ENCODE measurements at places on chromosomes 7 and 10.

DNA sequence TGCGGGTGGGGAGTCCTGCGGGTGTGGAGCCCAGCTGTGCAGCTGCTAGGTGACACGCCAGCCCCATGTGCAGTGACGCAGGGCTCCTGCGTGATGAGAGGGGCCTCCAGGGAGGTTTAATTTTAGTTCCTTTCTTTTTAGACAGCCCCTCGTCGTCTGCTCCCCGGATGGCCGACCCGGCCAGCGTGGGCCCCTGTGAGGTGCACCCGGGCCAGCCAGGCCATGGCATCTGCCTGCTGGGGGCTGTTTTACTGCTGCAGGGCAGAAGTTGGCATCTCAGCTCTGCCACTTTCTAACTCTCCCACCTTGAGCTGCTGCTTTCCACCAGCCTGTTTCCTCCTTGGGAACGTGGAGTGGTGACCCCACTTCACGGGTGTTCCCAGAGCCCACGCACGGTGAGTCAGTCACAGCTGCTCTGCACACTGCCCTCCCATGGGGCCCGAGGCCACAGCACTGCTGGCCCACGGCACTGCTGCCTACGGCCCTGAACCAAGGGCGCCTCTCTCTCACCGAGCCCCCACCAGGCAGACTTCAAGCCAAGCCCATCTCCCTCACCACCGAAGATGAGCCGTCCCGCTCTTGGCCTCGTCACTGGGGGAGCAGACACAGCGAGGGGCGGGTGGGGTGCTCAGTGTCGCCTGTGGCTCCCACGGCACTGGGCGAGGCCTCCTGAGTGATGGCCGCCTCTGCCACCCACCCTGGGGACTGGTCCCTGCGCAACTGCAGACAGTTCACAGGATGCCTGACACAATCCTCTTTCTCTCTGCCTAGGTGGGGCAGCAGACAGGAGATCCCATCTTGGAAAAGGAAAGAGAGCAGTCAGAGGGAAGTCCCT is 21.3 kb downstream of the CYP2W1 start:
- DNase-seq, result no peak

GRCh38 chr7:158394936-158395335 is 192.7 kb downstream of the PTPRN2 start:
- DNase-seq, result no peak

DNA sequence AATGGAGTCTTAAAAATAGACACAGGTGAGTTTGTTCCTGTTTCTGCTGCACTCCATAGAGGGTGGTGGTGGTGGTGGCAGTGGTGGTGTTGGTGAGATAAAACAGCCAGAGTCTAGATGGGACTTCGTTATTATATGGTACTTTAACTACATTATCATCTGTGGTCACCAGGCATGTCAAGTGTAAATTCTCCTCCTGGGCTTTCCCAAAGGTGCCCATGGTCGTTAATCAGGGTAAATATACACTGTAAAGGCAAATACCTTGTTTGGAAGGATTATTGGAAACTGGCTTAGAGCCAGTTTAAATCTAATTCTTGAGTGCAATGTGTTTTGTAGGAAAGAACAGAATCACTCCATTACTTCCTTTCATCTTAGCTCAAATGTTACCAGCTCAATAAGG is 21.5 kb upstream of the COMMD3 start:
- DNase-seq, result no peak

DNA sequence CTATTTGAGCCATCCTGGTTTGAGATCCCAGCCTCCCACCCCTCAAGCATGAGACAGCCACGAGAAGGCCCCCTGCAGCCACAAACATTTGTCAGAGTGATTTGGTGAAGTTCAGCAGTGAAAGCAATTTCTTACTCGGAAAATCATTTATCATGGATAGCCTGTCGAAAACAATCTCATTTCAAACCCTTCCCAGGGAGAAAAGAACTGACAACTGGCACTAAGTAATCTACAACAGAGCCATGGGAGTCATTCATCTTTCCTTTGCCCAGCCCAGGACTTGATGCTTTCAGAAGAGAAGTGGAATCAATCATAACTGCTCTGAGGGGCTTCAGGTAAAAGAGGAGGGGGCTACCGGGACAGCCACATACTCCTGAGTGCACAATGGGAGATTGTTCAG is 411.2 kb downstream of the KCNMA1 start:
- DNase-seq, result no peak

DNA sequence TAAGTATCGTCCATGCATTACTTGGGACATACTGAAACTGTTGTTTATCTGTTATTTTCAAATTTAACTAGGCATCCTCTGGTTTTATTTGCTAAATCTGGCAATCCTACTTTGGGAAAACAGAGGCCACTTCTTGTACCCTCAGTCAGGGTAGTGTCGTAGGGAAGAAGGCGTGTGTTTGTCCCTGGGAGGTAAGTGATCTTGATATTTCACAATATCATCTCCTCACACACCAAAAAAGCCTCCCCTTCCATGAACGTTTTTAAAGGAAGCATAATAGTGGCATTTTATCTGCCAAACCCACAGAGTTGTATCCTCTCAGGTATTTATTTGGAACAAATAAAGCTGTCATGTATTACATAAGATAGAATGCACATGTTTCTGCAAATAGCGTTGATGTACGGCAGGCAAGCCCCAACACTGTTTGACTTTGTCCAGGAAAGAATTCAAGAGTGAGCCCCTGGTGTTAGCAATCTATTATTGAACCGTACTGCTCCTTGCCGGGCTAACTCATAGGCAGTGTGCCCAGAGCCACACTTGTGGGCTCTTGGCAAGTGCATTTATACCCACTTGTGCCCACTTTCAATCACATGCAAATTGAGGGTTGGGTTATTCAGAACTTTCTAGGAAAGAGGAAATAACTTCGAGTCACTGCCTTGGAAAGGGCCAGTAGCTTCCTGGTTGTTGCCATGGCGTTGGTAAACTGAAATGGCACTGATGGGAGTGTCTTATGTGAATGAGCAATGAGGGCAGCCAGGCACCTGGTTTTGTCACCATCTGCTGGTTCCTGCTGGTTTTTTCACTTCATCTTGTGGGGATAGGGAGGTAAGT is 266.0 kb downstream of the USP6NL start:
- no peak for DNase-seq

GRCh38 chr10:15801641-15802040 is 58.7 kb downstream of the MINDY3 start:
- DNase-seq, result no peak

GRCh38 chr7:112112822-112113255 is 93.4 kb downstream of the DOCK4 start:
- DNase-seq, result peak; percentile 67

DNA sequence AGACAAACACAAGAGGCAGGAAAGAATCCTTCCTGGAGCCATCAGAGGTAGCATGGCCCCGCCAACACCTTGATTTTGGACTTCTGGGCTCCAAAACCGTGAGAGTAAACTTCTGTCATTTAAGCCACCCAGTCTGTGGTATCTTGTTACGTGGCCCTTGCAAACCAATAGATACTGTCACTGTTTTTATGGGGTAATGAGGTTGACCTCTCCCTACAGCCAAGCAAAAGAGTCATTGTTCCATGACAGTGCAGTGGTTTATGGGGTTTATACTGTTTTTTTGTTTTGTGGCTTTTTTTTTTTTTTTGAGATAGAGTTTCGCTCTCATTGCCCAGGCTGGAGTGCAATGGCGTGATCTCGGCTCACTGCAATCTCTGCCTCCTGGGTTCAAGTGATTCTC is 32.8 kb downstream of the KIAA1549 start:
- no peak for DNase-seq

DNA sequence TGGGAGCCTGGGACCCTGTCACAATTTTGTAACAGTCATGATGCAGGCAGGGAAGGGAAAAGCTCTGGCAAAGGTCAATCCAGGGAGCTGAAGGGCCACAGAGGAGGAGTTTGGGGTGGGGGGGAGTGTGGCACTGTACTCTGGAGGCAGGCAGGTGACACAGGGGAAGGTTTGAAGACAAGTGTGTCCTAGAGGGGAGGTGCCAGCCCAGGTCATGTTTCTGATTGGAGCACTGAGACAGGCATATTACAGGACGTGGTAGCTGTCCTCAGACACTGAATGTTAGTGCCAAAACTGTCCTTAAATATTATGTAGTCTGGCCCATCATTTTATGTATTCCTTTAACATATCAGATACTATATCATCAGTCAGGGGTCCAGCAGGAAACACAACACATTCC is 75.6 kb upstream of the LRRC4 start:
- no peak for DNase-seq

GRCh38 chr10:110372656-110373055 is 67.9 kb upstream of the SMNDC1 start:
- no peak for DNase-seq

DNA sequence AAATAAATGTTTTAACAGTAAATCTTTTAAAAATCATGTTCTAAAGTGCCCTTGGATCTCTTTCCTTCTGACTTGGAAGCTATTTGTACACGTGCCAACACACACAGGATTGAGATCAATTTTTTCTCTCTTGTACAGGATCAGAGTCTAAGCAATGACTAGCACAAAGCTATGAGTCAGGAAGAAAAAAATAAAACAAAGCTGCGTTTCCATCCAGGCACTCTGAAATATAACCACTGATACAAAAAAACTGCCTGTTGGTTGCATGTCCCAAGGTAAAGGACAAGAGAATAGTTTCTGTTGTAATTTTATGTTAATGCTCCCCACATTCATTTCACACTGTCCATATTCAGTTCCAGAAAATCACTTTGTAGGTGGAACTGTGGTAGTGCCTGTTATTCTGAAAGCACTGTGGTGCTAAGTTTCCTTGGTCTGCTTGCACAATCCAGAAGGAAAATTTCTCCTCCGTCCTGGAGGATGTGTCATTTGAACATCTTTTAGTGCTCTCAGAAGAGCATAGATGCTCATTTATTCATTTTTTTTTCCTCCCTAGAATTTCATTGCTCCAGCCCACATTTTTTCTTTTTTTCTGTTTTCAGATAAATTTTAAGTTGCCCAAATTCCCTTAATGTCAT is 113.4 kb downstream of the PLXDC2 start:
- no peak for DNase-seq

- peak; percentile 44 for DNase-seq
Observed at GRCh38 chr10:48444266-48444665, 137.8 kb downstream of the MAPK8 start.

DNA sequence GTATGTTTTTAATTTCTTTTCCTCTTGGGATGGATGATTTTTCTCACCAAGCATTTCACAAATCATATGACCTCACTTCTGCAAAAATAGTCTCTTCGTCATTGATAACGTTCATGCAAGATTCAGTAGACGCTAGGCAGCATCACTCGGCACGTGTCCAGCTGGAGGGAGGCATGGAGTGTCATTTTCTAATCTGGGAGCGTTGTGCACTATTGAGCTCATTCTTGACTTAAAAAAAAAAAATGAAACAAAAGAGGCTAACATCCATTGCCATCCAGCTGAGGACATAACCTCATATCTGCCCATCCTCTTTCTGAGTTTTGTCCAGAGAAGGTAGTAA is 56.2 kb downstream of the COL17A1 start:
- DNase-seq, result peak; percentile 91

DNA sequence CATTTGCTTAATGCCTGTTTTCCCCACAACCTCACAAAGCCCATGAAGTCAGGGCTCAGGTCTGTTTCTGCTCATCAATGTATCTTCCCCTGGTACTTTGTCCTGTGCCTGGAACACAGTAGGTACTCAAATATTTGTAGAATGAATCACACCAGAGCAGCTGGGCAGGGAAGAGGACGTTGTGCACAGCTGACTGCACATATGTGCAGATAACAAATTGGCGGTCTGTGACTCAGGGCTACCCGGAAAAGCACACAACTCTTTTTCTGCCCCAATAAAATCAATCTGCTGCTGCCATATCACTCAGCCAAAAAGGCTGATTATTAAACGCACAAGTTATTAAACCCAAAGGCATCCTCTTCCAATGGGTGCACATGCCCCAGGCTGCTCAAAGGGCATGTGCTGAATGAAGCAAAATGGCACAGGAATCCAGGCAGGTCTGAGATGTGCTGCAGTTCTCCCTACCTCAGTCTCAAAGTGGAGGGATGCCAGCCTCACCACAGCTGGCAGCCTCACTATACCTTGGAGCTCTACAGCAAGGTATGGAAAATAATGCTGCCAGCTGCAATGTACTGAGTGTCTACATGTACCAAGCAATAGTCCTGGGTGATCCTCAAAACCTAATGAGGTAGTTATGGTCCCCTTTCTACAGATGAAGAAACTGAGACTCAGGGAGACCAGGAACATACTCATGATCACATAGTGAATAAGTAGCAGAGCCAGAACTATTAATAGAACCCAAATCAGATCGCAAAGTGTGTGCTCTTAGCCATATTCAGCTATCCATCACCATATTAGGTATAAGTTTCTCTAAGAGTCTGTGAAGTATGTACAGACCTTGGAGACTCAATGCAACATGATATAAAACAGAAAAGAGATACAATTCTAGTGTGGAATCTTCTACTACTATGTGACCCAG is 43.4 kb downstream of the SORBS1 start:
- DNase-seq, result no peak

DNA sequence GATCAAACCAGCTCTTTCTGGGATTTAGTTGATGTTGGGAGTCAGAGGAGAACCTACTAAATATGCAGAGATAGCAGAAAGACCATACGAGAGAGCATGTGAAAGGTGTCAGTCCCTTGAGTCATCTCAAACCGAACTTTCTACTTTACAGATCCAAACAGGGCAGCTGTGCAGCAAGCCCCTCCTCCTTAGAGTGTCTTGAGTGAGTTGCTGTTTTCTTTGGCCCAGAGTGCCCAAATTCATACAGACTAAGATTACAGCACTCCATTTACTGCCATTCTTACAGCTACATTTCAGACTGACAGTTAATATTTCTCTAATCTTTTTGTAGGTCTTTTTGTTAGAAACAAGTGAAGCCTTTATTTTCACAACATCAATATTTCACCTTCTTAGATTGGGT is 53.4 kb downstream of the NRCAM start:
- no peak for DNase-seq

DNA sequence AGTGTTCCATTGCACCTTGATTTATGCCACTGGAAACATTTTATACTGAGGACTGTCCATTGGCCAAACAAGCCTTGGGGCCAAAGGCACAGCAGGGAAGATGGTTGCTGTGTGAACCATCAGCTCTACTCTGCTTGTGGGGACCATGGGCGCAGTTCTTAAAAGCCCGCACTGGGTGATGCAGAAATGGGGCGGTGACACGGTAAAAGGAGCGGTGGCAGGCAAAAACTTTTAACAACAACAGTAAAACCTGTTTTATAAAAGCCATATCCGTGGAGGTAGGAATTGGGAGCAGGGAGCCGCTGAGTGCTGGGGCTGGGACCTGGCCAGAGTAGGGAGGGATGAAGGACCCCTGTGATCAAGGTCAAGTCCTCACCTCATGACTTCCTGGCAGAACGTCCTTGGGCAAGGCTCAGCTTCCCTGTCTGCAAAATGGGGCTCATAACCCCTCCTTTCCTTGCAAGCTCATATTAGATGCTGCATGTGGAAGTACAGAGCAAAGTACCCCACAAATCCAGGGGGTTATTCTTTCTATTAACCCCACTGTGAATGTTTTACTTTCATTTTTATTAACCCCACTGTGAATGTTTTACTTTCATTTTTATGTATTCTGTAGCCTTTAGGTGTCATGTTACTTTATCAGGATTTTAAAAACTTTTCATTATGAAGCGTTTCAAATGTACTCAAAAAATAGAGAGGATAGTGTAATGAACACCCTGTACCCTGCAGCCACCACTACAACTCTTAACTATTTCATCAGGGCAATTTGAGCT is 78.3 kb downstream of the GRK5 start:
- DNase-seq, result no peak
